Stimulated activated CD8-positive, alpha-beta memory T cell treated with anti-CD3 and anti-CD28 coated beads, Interleukin-4, amount 100 ng/mL, for 4 hours (primary cell): ENCODE measurements at places on chromosomes 11 and 22.

DNA sequence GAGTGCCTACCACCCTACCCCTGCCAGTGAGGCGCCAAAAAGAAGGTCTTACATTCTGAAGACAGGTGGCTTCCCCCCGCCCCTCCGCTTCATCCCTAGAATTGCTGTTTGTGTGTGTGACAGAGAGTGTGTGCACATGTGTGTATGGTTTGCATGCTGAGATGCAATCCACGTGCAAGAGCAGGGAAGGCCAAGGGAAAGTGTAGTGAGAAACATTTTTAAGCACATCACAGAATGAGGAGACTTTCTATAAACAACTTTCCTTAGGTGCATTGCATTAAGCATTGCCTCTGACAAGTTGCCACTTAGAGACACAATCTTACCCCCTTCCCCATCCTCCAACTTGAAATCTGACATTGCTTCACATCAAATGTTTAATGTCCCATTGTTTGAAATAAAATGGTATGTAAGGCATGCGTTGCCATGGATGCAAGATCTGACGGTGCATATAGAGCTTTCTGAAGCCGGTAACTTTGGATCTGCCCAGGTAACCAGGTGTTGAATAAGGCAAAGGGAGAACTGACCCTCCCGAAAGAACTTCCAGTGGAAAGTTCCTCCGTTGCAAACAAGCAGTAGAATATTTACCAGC lies 21.4 kb downstream of the FJX1 start:
- no peak for DNase-seq

DNA sequence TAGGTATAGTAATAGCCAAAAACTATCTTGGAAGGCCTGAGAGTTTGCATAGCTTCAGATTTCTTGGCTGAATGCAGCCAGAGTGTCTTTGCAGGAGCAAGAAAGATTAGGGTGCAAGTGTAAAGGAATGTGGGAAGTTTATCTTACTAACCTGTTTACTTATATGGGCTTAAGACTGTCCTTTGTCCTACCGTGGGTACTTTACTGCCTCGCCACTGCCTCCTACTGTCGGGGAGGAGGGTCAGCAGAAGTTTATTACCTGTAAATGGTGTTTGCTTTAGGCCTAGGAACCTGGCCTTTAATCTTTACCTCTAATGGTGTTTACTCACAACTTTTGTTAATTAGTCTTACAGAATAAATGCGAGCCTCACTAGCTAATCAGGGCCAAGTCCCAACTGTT lies 633.8 kb downstream of the DLG2 start:
- DNase-seq, result no peak

DNA sequence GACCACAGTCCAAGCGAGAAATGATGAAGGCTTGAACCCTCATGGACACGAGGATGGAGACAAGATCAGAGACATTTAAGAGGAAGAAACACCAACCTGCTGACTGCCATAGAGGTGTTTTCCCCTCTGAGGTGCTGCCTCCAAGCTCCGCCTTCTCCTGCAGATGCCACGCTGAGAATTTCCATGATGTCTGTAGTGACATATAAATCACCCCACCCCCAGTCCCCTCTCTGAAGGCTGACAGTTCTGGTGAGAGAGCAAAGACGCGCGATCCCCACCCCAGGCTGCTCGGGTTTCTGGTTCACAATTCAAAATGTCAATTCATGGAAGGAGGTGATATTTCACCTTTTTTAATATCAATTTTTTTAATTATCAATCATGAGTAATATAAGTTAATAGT lies 28.2 kb downstream of the LRRC32 start:
- DNase-seq, result no peak

DNA sequence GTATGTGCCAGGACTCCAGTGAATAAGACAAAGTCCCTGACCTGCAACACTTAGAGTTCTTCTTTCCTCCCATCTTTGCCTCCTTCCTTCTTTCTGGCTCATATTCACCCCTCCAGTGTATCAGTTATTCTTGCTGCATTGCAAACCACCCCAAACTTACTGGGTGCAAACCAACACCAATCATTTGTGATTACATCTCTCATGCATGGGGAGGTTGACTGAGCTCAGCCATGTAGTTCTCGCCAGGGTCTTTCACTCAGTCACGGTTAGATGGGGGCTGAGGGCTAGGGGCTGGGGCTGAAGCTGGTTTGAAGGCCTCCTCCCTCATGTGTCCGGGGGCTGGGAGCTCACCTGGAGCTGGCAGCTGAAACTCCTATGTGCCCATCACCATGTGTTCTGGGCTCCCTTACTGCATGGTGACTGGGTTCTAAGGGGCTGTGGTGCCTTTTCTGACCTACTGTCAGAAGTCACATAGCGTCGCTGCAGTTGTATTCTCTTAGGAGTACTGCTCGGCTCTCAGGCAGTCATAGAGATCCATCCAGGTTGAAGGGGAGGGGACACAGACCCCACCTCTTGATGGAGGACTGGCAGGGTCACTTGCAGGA lies 35.0 kb upstream of the CACNG2 start:
- DNase-seq, result no peak

DNA sequence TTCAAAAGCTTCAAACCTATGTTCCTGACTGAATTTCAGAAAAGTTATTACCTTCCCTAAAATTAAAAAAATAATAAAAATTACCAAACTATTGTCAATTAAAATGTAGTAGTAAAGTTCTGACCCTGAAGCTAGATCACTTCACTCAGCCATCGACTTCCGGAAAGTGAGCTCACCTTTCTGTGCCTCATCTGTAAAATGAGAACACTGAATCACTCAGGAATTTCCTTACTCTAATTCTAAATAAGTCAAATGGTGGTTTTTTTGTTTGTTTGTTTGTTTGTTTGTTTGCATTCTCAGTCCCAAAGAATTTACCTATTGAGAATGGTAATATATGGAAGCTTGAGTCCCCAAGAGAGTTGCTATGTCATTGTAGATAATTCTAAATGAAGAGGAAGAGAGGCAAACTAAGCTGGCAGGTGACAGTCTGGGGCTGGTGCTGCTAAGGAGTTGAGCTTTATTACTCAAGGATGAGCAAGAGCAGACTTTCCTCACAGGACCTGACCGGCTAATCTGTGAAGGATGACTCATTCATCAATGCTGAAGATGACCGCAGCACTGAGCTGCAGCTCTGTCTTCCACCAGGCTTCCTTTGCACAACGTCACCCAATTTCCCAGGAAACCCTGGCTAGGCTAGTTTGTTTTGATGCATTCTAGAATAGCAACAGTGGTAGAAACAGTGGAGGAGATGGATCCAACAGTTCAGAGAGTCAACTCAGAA lies 248.8 kb downstream of the RAB38 start:
- DNase-seq, result no peak

DNA sequence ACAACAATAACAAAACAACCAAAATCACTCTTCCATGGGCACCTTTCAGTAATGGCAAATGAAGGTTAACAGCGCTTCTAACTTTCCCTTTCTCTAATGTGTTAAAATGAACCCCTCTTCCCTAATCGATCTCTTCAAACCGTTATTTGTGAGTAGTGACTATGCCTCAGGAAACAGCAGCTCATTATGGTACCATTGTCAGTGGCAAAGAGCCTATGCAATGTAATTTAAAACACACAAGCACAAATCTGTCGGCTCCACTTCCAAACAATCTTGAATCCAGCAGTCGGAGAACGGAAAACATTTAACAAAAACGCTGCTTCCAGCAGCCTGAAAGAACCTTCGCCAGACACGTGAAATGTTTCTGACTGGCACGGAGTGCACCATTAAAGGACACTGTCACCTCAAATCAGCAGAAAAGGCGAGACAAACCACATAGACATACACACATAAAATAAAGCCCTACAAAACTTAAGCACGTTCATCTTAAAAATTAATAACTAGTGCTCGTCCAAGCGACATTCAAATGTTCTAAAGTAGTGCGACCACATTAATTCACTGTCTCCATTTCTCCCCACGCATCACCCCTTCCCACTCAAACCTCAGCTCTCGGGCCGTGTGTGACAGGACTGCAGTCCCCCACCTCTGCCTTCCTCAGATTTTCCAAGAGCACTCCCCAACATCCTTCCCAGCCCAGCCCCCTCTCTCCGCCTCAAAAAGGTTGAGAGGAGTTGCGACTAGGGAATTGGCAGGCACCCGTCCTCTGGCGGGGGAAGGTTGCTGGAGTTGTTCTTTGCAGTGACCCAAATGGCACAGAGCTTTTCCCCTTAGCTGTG lies 748 bp downstream of the RAB30 start:
- DNase-seq, result no peak

- DNase-seq, result no peak
Observed at GRCh38 chr11:72352859-72353551, 81.3 kb downstream of the CLPB start.
